Effector memory CD4-positive, alpha-beta T cell (primary cell): ENCODE measurements at places on chromosomes 1 and 21.

DNA sequence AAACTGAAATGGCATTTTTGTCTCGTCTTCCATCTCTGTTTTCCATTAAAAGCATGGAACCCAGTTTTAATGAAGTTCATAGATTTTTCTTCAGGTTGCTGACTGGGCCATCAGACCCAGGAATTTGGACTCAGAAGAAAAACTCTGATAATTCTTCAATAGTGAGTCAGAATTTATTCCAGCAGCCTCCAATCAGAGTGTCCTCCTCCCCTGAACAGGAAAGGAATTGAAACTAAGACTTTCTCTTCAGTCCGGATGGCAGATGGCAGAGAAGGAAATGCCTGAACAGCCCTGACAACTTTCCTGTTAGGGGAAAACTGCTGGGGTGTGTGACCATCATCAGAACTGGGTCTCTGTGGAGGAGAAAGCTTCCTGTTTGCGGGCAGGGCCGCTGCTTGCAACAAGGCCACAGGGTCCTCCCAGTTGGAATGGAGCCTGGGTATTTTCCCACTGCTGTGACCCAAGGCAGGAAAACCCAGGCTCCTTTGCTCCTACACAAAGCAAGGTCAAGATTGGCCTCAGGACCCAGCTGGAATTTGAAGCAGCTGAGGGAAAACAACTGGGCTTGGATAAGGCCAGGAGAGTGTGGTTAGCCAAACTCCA, 20.7 kb downstream of the CD34 start:
- no peak for DNase-seq

GRCh38 chr1:153277852-153278251, 18.4 kb downstream of the LORICRIN start:
- DNase-seq, result no peak

- DNase-seq, result no peak
Measured at GRCh38 chr21:36566644-36567043, 86.7 kb upstream of the CLDN14 start.

GRCh38 chr1:110011527-110012041, 22.8 kb upstream of the STRIP1 start:
- DNase-seq, result no peak

GRCh38 chr1:34828611-34829010, 30.9 kb downstream of the SMIM12 start:
- DNase-seq, result no peak

GRCh38 chr1:201241736-201242135, 41.6 kb upstream of the PKP1 start:
- DNase-seq, result no peak
